ENCODE measurements at places on chromosomes 7 and 10. TPM values are rescaled to one million over a fixed set of nuclear protein-coding genes. Genes with fewer than 3 reads are reported as not detected.

PTN gene
- 40.0 TPM for total RNA-seq

ADAM22 gene
- 91.9 TPM for total RNA-seq

NPC1L1 gene
- total RNA-seq: not detected

OR9A2 gene
- total RNA-seq: not detected

PLEKHS1 gene
- not detected for total RNA-seq

CRTAC1 gene
- 2.5 TPM for total RNA-seq

ZNF365 gene
- 0.76 TPM for total RNA-seq

GRM3 gene
- total RNA-seq: not detected

UMAD1 gene
- total RNA-seq: 5.2 TPM

SPDYE11 gene
- 0.25 TPM for total RNA-seq

MMP21 gene
- not detected for total RNA-seq

SEC31B gene
- 22.3 TPM for total RNA-seq

KIF20B gene
- 10.7 TPM for total RNA-seq

EBF3 gene
- 544 TPM for total RNA-seq

GRCh38 chr7:75813084-75813483 lies 522 bp downstream of the CCL24 start:
- no peak for DNase-seq

- DNase-seq: no peak
Observed at GRCh38 chr7:28266402-28266801, 85.8 kb upstream of the JAZF1 start.

GRCh38 chr7:925601-926000 lies 28.9 kb downstream of the ADAP1 start:
- DNase-seq: peak; percentile 11

DNA sequence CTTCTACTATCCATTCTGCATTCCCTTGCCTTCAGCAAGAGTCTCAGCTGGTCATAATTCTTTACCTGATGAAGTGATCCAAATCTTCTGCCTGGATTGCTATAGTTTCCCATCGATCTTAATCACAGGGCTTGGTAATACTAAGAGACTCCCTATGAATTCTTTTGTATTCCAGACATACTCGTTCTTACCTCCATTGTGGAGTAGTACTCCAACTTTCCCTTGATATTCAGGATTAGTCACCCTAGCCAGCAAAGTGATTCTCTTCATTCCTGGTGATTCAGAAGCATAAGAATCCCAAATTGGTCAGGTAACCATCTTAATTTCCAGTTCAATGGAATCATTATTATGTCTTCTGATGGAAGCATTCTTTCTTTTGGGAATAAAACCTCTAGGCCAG lies 96.7 kb downstream of the TWIST1 start:
- no peak for DNase-seq

DNA sequence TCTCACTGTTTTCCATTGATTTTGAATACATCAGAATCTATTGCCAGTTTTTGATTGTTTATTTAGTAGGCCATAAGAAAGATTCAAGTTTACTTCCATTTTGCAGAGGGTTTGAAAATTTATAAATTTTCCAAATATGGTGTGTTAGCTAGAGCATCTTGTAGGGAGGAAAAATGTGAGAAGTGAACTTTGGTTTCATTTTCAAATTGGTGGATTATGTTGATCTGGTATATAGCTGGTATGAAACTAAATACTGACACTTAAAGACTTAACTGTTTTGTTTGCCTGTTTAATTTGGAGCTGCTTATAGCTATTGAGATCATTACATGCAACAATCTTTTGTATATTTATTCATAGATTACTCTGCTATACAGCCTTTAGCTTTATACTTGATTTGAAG lies 108.1 kb downstream of the ADAM22 start:
- DNase-seq: no peak

DNA sequence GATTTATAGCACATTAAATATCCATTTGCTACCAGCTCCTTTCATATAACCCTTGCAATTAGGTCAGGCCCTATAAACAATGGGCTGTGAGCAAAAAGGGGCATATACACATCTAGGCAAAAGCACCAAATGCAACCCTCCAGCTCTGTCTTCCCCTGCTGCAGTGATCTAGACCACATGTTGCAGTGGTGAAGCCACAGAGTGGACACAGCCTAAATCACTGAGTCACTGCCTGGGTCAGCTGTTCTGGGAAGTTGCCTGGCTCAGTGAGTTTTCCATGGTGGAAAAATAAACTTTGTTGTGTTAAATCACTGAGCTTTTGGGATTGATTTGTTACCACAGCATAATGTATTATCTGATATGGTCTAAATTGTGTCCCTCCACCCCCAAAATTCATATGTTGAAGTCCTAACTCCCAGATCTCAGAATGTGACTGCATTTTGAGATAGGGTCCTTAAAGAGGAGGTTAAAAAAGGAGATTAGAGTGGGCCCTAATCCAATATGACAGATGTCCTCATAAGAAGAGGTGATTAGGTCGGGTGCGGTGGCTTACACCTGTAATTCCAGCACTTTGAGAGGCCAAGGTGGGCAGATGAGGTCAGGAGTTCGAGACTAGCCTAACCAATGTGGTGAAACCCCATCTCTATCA lies 70.4 kb downstream of the ZFAND4 start:
- DNase-seq: no peak

GRCh38 chr7:116955801-116956476 lies 2.6 kb downstream of the ST7 start:
- no peak for DNase-seq

GRCh38 chr7:96179341-96179740 lies 142.6 kb downstream of the SLC25A13 start:
- DNase-seq: no peak

DNA sequence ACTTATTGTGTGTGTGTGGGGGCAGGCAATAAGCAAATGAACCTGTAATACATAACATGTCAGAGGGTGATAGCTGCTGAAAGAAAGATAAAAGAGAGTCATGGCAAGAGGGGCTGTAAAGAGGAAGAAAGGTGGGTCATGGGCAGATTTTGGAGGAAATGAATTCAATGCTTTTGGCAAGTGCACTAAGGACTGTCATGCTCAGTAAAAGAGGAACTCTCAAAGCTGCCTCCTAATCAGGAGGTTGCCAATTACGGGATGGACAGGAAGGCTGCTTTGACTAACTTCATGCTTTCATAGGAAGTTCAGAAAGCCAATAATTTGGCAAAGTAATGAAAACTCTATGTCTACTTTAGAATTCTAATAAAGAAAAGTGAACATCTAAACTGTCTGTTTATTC lies 401.2 kb downstream of the SH2D4B start:
- no peak for DNase-seq

- DNase-seq: no peak
Observed at GRCh38 chr7:64643566-64643965, 22.4 kb upstream of the ZNF107 start.

GRCh38 chr10:118594392-118595063 lies 920 bp downstream of the PRLHR start:
- DNase-seq: peak; percentile 84

- DNase-seq: peak; percentile 19
Observed at GRCh38 chr7:28808796-28809533, 149.2 kb downstream of the TRIL start.

DNA sequence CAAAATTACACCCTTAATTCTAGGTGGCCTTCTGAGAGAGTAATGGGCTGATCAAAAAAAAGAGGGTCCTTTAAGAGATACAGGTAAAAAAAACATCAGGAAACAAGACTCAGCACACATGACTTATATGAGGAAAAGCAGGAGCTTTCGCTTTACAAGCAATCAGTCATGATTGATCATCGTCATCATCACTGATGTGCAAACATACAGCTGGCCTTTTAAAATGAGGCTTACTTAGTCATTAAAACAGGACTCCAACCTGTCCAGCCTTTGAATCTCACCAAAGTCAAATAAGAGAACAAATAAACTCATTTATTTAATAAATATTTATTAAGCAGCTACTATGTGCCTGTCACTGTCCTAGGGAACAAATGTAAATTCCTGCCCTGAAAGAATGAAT lies 255.3 kb downstream of the SKAP2 start:
- DNase-seq: no peak

DNA sequence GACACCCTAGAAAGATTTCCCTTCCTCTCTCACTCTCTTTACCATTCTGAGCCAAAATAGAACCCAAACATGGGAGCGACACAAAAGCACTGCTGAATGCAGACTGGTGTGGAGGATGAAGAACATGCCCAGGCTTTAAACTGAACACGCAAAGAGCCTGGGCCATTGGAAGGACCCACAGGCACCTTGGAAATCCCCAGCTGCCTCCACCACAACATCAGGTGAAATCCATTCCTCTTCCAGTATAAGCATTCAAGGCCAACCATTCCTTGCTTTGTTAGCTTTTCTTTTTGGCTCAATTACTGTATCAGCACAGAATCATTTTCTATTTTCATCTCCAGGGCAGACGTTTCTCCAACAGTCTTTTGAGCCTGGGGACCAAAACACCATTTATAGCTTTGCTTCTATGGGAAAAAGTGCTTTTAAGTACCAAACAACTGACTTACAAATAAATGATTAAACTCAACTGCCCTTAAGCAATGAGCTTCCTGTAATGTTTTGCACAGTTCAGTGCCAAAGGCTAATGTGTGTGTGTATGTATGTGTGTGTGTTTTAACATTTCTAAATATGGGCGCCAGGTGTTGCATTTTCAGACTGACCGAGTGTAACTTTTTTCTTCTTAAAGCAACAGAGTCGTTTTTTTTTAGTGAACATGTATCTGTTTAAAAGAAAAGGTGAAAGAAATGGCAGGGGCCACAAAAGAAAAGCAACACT lies 16.2 kb upstream of the BLNK start:
- no peak for DNase-seq

DNA sequence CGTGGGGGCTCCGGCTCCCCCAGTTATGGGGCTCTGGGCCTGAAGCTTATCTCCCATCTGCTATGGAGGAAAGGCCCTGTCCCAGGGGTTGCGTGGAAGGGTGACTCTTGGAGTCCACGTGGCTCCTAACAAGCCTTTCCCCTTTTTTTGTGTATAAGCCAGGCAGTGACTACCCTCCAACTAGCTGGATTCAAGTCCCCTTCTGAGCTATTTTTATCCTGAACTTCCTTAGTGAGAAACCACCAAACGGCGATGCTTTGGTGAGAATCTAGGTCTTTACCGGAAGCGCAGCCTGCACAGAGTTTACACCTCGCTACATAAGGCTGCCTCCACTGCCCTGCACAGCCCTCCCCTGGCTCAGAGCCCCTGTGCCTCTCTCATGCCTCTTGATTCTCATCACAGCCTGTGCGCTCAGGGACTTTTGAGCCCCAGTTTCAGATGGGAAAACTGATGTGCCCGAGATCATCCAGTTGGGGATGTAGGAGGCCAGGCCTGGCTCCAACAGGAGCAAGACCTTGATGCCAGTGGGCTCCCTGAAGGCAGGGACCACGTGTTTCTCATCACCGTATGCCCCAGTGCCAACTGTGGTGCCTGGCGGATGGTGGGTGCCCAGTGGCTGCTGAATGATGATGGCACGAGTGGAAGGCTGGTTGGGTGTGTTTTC lies 102.3 kb upstream of the PPIF start:
- DNase-seq: no peak

DNA sequence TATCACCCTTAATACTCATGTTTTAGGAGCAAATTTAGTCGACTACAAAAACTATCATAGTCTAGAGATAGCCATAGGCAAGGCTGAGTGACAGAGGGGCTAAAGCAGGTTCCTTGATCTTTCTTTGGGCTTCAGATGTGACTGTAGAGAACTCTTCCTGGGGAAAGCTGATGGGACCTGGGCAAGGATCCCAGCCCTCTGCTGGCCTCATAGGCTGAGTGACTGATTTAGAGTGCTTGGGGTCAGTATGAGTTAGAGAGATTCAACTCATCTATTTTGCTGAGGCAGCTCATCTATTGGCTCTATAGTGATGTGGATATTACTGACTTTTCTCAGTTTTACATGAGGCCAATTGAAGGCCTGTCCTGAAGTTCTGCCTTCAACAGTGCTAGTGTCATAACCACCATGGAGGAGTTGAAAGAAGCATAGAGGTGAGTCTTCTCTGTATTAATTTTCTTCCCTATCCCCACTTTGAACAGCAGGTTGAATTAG lies 81.6 kb downstream of the SAMD9 start:
- no peak for DNase-seq

- no peak for DNase-seq
Observed at GRCh38 chr7:105408791-105409410, 20.2 kb upstream of the SRPK2 start.

GRCh38 chr10:34262985-34263384 lies 552.1 kb downstream of the PARD3 start:
- DNase-seq: no peak

GRCh38 chr7:13153742-13154141 lies 466.3 kb downstream of the ARL4A start:
- no peak for DNase-seq

GRCh38 chr10:6729861-6730344 lies 149.8 kb upstream of the PRKCQ start:
- no peak for DNase-seq

DNA sequence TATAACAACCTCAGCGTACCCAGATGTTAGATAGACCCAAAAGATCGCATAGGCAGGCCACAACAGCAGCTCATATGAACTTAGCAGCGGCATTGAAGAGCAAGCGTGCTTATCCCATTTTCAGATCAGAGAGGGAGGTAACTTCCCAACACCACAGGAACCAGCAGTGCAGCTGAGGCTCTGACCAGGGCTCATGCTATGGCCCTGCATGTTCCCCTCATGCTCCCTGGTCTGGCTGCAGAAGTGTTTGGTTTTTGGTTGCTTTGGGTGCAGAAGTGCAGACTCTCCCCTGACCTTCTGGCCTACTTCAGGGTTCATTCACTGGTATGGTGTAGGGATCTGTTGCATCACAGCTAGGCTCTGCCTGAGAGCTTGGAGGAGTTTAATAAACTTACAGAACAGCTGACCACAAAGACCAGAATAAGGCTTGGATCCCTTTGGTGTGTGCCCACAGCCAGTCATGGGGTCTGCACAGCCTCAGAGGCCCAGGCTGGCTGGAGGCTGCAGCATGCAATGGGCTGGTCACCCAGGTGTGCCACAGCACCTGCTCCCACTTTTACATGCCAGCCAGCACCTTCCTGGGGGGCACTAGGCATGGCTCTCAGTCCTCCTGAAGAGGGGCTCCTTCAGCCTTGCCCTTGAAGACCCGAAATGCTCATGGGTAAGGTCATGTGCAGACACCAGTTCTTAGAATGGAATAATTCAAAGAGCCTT lies 9.1 kb upstream of the CXCL12 start:
- DNase-seq: no peak

- no peak for DNase-seq
Observed at GRCh38 chr10:101684782-101685181, 10.2 kb downstream of the FBXW4 start.

DNA sequence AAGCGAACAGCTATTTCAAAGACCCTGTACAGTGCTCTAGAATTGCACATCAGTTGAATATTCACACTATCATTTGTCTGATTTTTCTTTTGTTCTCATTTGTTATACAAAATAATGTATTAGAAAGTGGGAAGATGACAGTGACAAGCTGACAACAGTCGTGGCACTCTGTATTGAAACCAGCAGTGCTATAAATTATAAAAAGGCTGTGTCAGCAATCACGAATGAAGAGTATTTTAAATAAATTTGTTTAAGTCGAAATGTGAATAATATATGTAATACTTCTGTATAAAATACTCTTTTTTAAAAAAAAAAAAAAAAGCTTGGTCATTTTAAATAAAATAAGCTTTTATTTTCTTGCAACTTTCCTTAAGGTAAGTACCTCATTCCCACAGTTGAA lies 122.6 kb downstream of the VPS50 start:
- no peak for DNase-seq

Measured in glutamatergic neuron (in vitro differentiated cells).